Right forelimb (tissue), 1 donor: ENCODE measurements at places on chromosomes 6 and 20.

GRCh38 chr6:30378290-30378937, 33.5 kb downstream of the RPP21 start:
- no peak for DNase-seq

- no peak for DNase-seq
Observed at GRCh38 chr6:81813305-81813704, 60.8 kb upstream of the TENT5A start.

- no peak for DNase-seq
Observed at GRCh38 chr20:41275301-41275731, 42.2 kb downstream of the ZHX3 start.

DNA sequence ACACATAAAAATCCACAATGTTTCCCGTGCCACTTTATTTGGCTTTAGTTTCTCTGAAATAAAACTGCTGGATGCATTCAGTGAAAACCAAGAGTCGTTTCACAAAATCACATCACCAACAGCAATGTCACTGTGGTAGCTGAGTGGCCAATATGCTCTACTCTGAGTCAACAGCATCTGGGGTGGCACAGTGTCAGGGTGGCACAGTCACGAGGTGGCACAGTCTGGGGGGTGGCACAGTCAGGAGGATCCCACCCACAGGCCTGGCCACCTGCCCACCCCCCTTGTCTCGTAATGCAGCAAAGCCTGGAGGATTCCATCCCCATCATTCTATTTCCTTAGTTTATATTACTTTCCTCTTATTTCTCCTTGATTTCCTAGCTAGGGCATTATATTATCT, 87.0 kb downstream of the ANKRD60 start:
- no peak for DNase-seq

- no peak for DNase-seq
Observed at GRCh38 chr6:89707766-89708165, 69.2 kb upstream of the LYRM2 start.

- DNase-seq: peak; percentile 84
Observed at GRCh38 chr6:4664117-4664626, 112.0 kb upstream of the CDYL start.

DNA sequence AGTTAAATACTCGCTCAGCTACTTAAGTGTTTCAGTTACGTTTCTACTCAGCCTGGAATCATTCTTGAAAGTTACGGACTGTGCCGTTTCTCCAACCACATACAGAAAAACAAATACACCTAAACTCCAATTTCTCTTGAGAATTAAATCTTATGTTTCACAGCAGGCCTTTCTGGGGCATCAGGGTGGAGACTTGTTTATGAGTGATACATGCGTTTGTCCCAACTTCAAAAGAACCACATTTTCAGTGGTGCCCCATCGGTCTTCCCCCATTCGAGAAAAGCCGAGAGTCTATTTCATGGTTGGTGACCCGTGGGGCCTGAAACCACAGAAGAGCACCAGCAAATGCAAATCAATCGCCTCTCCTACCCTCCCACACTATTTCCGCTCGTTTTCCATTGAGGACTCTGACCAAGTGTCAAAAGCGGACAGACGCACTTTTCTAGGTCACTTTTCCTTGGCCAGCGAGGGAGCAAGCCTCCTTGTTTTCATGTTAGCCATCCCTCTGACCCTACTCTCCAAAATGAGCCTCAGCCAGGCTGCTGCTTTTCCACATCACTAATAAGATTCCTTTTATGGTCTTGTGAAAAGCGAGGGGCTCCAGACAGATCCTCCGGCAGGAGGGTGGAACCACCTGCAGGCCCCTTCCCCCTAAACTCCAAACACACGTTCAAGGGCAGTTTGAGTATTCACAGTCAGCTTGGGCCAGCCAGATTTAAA, 3.1 kb downstream of the JAG1 start:
- DNase-seq: no peak

DNA sequence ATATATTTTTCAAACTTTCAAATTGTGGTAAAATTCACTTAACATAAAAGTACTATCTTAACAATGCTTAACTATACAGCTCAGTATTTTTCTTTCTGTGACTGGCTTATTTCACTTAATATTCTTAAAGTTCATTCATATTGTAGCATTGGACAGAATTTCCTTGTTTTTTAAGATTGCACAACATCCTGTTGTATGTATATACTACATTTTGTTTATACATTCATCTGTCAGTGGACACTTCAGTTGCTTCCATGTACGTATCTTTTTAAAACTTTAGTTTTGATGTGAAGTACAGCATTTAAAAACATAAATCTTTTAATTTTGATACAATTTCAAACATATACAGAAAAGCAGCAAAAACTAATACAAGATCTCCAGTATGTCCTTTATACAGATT, 220.7 kb downstream of the ZFAND3 start:
- no peak for DNase-seq
